ENCODE measurements at places on chromosomes 3 and 15. TPM values are rescaled to one million over a fixed set of nuclear protein-coding genes. Genes with fewer than 3 reads are reported as not detected.

BCL2A1 gene
- total RNA-seq = 0.38 TPM

HHLA2 gene
- not detected for total RNA-seq

NMNAT3 gene
- total RNA-seq = 3.9 TPM

BUB1B gene
- 0.79 TPM for total RNA-seq

NGLY1 gene
- total RNA-seq = 32.0 TPM

TM2D3 gene
- 23.0 TPM for total RNA-seq

LNP1 gene
- 1.1 TPM for total RNA-seq

TM4SF1 gene
- 63.9 TPM for total RNA-seq

BFSP2 gene
- not detected for total RNA-seq

CKMT1A gene
- 38.8 TPM for total RNA-seq

ADPRH gene
- total RNA-seq = 0.53 TPM

TBC1D23 gene
- 46.3 TPM for total RNA-seq

FRMD4B gene
- total RNA-seq = 31.3 TPM

WWTR1 gene
- 7.3 TPM for total RNA-seq

RNU5B-1 gene
- not detected for total RNA-seq

ILDR1 gene
- 1.6 TPM for total RNA-seq

TRIM69 gene
- total RNA-seq = 7.1 TPM

ISG20 gene
- 99.9 TPM for total RNA-seq

All from bronchial epithelial cell (primary cell).